ENCODE measurements at places on chromosomes 3 and 15.

GRCh38 chr3:34777386-34777785, 861.9 kb upstream of the ARPP21 start:
- no peak for DNase-seq

- DNase-seq, result no peak
These were observed 114.0 kb downstream of the LRRC28 start for GRCh38 chr15:99365242-99365641.

DNA sequence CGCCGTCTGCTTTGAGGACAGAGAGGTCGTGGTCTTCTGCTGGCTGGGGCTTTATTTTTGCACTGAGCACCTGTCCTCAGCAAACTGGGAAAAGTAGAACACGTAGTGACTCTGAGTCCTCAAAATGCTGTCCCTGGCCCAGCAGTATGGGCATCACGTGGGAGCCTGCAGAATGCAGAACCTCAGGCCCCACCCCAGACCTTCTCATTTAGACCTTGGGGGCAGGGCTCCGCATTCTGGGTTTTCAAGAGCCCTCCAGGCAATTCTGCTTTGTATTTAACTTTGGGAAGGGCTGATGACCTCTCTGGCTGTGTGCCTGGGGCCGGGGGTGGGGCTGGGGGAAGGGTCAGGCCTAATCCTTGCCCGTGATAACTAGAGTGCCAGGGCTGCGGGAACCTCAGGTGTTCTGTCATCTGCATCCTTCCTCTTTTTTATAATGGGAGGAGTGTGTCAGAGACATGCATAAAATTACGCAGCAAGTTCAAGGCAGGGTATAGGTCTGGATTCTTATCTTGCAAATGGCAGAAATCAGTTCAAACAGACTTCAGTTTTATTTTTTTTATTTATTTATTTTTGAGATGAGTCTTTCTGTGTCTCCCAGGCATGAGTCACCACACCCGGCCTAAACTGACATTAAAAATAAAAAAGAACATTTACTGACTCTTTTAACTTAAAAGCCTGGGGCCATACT, 11.1 kb downstream of the SLC6A6 start:
- DNase-seq, result no peak

- DNase-seq, result no peak
These were observed 165.0 kb downstream of the PEX5L start for GRCh38 chr3:179871782-179872181.

DNA sequence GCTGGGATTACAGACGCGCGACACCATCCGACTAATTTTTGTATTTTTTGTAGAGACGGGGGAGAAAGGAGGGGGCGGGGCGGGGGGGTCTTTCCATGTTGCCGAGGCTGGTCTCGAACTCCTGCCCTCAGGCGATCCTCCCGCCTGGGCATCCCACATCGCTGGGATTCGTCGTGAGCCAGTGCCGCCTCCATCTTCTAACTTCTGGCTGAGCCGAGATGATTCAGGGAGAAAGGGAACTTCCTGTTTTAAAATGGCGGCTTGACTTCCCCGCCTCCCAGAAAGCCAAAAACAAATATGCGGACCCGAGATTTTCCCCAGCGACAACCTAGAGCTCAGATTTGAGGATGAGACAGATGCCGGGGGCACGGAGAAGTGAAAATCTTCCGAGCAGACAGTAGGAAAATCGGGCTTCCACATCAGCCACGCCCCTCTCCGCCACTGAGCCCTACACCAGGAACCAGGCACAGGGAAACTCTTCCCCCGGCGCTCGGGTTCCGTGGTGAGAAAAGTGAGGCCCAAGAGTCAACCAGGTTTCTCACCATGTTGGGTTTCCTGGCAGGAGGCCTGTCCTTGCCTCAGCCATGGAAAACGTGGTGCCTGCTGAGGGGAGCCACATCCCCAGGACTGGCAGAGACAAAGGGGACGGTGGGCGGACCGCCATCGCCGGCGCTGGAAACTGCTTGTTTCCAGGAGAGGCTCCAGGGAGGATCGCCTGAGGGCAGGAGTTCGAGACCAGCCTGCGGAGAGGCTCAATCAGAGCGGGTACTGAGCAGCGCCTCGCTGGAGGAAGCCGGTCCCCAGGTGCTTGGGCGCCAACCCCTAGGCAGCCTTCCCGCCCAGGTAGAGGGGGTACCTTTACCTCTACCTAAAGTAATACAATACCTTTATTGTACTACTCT, 18.7 kb downstream of the CHST14 start:
- DNase-seq, result no peak

GRCh38 chr15:35737441-35737840, 191.5 kb upstream of the DPH6 start:
- DNase-seq, result no peak

DNA sequence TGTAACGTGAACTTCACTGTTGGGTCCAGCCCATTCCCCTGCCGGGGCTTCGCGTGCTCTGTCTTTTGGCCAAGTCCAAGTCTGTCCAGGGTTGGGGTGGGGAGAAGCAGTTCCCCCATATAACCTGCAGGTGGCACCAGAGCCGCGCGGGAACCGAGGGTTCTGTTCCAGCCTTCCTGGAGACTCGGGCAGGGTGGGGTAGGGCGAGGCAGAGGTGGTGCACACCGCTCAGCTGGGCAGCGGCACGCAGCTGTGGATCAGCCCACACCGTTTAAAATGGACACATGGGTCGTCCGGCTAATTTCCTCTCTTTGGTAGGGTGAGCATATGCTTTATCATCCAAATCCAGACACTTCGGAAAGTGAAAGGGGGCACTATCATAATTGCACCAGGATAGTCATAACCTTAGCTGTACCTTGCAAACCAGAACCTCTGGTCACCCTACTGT, 118.1 kb downstream of the TBC1D2B start:
- DNase-seq, result peak; percentile 92

GRCh38 chr3:71149959-71150954, 433.3 kb downstream of the FOXP1 start:
- no peak for DNase-seq

GRCh38 chr15:100049483-100049882, 292.3 kb downstream of the ADAMTS17 start:
- no peak for DNase-seq

- DNase-seq, result no peak
These were observed 2.7 kb downstream of the ELL3 start for GRCh38 chr15:43774062-43774461.

DNA sequence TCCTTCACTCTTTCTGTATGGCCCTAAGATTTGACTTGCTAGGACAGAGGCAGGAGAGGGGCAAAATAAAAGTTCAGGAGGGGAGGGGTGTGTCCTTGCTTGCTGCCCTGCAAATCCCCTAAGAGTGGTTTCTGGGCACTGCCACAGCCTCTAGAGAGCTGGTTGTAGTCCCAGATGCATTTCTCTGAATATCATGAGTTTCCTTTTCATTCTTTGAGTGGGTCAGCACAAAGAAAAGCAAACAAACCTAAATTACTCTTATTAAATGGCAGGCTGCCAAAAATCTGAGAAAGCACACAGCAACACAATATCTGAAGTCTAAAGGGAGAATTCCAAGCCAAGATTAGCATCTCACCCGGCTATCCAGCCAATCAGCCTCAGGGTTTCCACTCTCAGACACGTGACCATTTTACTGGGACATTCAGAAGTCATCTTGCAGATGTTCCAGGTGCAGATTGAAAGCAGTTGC, 919.3 kb downstream of the TUSC7 start:
- DNase-seq, result peak; percentile 24

DNA sequence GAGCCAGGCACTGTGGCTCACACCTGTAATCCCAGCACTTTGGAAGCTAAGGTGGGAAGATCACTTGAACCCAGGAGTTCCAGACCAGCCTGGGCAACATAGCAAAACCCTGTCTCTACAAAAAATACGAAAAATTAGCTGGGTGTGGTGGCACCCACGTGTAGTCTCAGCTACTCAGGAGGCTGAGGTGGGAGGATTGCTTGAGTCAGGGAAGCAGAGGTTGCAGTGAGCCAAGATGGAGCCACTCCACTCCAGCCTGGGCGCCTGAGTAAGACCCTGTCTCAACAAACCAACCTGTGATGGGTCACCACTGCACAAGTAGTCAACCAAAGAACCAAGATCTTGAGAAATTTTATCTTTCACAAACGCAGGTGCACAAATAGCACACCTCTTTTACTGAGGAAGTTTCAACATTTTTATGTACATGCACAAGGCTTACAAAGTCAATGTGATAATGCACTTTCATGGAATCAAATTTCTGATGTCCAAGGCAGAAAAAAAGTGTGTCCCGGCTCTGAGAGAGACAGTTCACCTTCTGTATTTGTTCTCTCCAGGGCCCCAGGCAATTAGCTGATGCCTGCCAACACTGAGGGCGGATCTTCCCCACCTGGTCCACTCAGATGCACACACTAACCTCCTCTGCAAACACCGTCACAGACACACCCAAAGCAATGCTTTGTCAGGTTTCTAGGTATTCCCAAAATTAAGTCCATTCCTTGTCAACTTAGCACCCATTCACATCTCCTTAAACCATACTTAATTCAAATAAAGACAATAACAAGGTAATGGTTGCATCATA, 12.4 kb downstream of the ACAA1 start:
- DNase-seq, result no peak

- no peak for DNase-seq
These were observed 3.0 kb upstream of the MAP1A start for GRCh38 chr15:43514241-43515057.
